Left lung (tissue), 14 donors: ENCODE measurements at places on chromosomes 1 and 21.

GRCh38 chr1:99814373-99814900 lies 35.7 kb upstream of the AGL start:
- no peak for DNase-seq

- no peak for DNase-seq
These were observed 9.9 kb downstream of the MYOM3 start for GRCh38 chr1:24101796-24102586.

GRCh38 chr1:176522310-176522845 lies 59.4 kb downstream of the PAPPA2 start:
- no peak for DNase-seq

- DNase-seq: no peak
These were observed 10.9 kb downstream of the PCSK9 start for GRCh38 chr1:55050283-55050682.
